ENCODE measurements at places on chromosomes 1 and 21.

- DNase-seq = no peak
Measured at GRCh38 chr21:41559658-41560631, 52.0 kb upstream of the TMPRSS2 start.

DNA sequence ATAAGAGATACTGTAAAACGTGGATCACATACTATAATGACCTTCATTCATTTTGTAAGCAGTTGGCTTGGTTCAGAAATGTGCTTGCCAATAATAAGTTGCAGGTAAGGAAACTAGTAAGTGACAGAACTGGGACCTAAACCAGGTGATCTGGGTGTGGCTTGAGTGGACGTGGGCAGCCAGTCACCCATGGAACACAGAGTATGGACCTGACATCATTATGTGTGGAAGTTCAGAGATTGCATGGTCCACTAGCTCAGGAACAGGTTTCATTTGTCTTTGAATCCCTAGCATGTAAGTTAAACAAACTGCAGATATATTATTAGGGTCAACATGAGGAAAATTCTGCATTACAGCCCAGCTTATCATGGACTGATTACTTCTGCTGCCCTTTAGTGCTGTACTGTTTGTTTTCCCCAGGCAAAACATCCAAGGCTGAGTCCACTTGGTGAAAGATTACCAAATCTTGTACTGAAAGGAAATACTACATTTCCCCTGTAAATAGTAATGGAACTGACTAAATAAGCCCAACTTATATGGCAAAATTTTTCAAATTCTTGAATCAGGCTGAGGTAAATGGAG is 327.3 kb upstream of the SGIP1 start:
- DNase-seq = no peak

DNA sequence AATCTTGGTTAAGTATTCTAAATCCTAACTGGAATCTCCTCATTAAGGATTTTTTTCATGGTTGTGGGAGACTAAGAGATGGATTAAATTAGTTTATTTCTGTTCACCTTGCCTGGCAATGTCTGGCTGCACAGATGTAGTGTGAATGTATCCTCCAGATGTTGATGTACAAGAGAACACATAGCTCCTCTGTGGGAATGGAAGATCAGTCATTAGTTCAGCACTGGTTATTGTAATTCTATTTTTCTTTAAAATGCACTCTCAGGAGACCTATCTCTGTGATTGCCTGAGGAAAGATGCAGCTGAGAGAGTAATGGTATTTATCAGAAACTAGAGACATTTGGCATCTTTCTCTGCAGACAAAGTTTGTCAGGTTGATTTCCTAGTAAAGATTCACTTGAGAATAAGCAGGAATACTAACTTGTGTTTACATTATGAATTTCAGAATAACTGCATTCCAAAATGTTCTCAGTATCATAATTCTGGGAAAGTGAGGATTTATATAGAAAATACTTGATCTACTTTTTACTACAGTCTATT is 178.6 kb downstream of the GIPC2 start:
- DNase-seq = no peak

GRCh38 chr1:65097076-65097475 is 50.9 kb upstream of the AK4 start:
- no peak for DNase-seq

- DNase-seq = no peak
Measured at GRCh38 chr1:57017200-57017599, 51.4 kb upstream of the C8B start.

GRCh38 chr1:162028726-162029125 is 5.1 kb upstream of the OLFML2B start:
- DNase-seq = no peak

- no peak for DNase-seq
Measured at GRCh38 chr1:117188816-117189437, 21.8 kb downstream of the VTCN1 start.

GRCh38 chr1:177346790-177347359 is 176.1 kb downstream of the BRINP2 start:
- no peak for DNase-seq

DNA sequence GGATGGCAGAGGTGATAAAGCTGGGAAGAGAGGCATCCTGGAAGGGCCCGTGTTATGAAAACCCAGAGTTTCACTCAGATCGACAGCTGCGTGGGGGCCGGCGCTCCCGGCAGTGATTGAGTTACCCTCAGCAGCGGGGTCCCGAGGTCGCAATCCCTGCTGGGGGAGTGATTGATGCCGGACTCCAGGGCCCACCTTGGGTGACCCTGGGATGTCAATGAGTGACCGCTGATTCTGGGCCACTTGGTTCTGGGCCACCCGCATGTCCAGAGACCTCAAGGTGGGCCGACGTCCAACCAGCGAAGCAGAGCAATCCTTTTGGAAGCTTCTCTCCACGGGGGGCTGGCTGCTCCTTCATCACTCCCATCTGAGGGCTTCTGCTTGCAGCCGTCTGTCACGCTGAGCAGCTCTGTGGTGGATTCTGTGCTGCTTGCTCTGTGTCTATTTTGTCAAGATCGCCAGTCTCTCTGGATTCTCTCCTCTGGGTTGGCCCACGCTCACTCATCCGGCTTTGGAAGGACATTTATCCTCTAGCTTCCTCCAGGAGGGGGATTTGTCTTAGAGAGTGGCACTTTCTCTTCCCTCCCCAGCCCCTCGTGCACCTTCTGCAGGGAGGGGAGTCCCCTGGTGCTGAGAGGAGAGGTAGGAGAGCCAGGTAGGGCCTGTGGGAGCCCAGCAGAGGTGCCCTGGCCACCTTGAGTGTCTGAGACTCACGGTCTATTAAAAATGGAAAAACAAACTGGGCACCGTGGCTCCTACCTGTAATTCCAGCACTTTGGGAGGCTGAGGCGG is 110.9 kb upstream of the C1orf174 start:
- no peak for DNase-seq
